Heart left ventricle (tissue), 16 donors: ENCODE measurements at places on chromosomes 7 and 10. TPM values are rescaled to one million over a fixed set of nuclear protein-coding genes. Genes with fewer than 3 reads are reported as not detected.

GRCh38 chr7:5302577-5302976 lies 19.8 kb downstream of the SLC29A4 start:
- DNase-seq, result no peak

GRCh38 chr10:33315891-33316290 lies 18.6 kb downstream of the NRP1 start:
- no peak for DNase-seq

GRCh38 chr10:6197321-6197720 lies 5.4 kb upstream of the PFKFB3 start:
- no peak for DNase-seq

GRCh38 chr10:26881600-26882331 lies 21.0 kb upstream of the ABI1 start:
- no peak for DNase-seq

The ARMS2 gene
- not detected for total RNA-seq

The PPP1R3C gene
- 140 TPM for total RNA-seq
